Cardiac ventricle fibroblast (primary cell): ENCODE measurements at places on chromosomes 1 and 21. TPM values are rescaled to one million over a fixed set of nuclear protein-coding genes. Genes with fewer than 3 reads are reported as not detected.

Gene STIL
- 1.9 and 2.0 TPM in 2 replicates for total RNA-seq

Gene SPRR1A
- not detected in 2 replicates for total RNA-seq

Gene PADI4
- total RNA-seq, result not detected in 2 replicates

Gene POFUT2
- total RNA-seq, result 18.5 and 19.3 TPM in 2 replicates

Gene CYP4A11
- total RNA-seq, result 0.19 TPM in 1 of 2 replicates, not detected in the other

Gene S100A7A
- not detected in 2 replicates for total RNA-seq

Gene RNU1-4
- under 0.01 TPM in 2 replicates for total RNA-seq

Gene TCP10L
- total RNA-seq, result 0.68 TPM in 1 of 2 replicates, not detected in the other

Gene CYYR1
- 0.12 and 0.83 TPM in 2 replicates for total RNA-seq

Gene RIT1
- 10.4 and 18.4 TPM in 2 replicates for total RNA-seq

Gene NID1
- 675 and 721 TPM in 2 replicates for total RNA-seq

Gene NAV1
- total RNA-seq, result 106 and 115 TPM in 2 replicates

Gene C1QTNF12
- 0.25 and 0.93 TPM in 2 replicates for total RNA-seq

Gene TTLL10
- total RNA-seq, result not detected in 2 replicates

Gene MANEAL
- total RNA-seq, result 0.20 and 0.81 TPM in 2 replicates

Gene NECTIN4
- 0.10 TPM in 1 of 2 replicates, not detected in the other for total RNA-seq

Gene TTC3
- 132 and 155 TPM in 2 replicates for total RNA-seq

Gene CDA
- total RNA-seq, result not detected in 2 replicates

Gene HSD3B1
- not detected in 2 replicates for total RNA-seq

Gene TDRD5
- total RNA-seq, result not detected in 2 replicates

Gene RPTN
- not detected in 2 replicates for total RNA-seq

Gene MMP23B
- 13.6 and 15.7 TPM in 2 replicates for total RNA-seq

Gene TINAGL1
- total RNA-seq, result 9.4 and 12.2 TPM in 2 replicates

Gene LIPI
- not detected in 2 replicates for total RNA-seq

Gene CNR2
- total RNA-seq, result not detected in 2 replicates

Gene ATP6V1G3
- total RNA-seq, result not detected in 2 replicates

Gene HRNR
- total RNA-seq, result not detected in 2 replicates

Gene TMEM81
- 0.50 and 0.88 TPM in 2 replicates for total RNA-seq

Gene MEX3A
- total RNA-seq, result 0.62 and 3.9 TPM in 2 replicates

Gene GJB5
- not detected in 2 replicates for total RNA-seq
